ENCODE measurements at places on chromosomes 4 and X.

DNA sequence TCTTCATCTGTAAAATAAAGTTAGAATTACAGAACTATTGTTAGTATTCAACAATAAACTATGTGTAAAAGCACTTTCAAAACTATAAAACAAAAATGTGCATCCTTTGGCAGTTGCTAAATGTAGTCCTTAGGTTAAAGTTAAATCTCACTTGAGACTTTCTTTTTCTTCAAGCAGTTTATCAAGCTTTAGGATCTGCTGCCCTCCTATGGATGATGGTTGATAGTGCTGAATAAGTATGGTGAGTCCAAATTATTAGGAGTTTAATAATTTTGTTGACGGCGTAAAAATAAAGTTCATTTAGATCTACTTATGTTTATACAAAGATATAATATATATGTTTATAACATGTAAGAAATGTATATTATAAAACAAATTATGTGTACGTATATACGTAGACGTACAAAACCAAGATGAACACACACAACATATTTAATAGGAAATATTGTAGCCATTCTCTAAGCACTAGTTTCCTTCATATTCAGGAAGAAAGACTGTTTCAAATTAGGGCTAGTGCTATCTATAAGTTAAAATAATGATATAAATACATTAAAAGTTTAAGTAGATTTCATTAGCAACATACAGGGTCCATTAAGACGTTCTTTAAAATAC is 22.3 kb downstream of the UGT2A2 start:
- DNase-seq, result no peak

DNA sequence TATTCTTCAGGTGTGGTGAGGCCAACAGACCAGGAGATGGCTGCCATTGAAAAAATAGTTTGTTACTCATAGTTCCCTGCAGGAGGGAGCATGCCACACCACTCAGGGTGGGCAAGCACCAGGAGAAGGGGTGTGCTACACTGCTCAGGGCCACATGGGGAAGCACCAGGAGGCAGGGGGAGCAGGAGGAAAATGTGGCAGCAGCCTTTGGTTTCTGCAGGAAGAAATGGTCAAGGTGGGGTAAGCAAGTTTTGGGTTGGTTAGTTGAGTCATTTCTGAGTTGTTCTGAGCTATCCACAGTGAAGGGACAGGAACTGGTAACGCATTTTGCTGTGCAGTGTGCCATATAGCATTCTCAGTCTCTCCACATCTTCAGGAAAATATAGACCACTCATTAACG is 23.8 kb downstream of the FGFBP1 start:
- DNase-seq, result no peak

GRCh38 chrX:31038575-31039326 is 33.1 kb downstream of the FTHL17 start:
- peak; percentile 48 for DNase-seq

- no peak for DNase-seq
Observed at GRCh38 chrX:4181782-4182407, 468.4 kb upstream of the PRKX start.

DNA sequence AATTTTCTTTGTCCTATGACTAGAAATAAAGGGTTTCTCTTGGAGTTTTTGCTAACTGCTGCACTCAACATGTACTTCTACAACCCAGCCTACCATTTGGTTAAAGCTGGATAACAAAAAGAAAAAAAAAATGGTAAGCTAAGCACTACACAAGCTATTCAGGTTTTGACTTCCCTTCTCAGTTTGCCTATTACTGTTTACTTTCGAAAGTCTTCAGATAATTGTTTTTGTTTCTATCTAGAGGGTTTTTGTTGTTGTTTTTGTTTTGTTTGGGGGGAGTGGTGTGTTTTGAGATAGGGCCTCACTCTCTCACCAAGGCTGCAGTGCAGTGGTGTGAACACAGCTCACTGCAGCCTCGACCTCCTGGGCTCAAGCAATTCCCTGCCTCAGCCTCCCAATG is 46.6 kb downstream of the CLOCK start:
- no peak for DNase-seq

DNA sequence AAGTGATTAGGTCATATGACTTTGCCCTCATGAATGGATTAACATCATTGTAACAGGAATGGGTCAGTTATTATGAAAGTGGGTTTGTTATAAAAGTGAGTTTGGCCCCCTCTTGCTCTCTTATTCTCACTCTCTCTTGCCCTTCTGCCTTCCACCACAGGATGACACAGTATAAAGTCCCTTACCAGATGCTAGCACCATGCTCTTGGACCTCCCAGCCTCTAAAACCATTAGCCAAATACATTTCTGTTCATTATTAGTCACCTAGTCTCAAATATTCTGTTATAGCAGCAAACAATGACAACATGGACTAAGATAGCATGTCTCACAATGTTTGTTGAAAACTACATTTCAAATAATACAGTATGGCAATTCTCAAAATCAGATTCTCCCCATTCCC is 59.7 kb downstream of the RWDD4 start:
- DNase-seq, result no peak

GRCh38 chrX:63869506-63869905 is 84.5 kb upstream of the ARHGEF9 start:
- DNase-seq, result no peak

DNA sequence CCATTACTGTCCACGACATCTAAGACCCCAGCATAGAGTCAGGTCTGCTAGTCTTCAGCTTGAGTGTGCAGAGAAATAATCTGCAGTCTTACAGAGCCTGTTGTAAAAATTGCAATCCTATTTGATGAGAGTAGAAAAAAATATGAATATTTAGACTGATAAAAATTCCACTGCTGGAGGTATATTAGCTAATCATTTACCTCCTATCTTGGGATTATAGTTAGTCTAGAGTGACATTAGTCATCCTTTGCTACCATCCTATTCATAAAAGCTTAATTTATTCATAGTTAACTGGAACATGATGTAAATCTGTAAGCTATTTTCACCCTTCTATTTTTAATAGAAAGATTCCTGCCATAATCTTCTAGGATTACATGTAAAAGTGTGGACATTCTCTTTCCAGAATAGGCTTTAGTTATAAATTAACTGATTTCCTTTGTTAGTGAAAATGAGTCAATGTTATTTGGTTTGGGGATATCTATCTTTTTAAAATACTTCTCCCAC is 26.7 kb downstream of the C4orf54 start:
- no peak for DNase-seq

DNA sequence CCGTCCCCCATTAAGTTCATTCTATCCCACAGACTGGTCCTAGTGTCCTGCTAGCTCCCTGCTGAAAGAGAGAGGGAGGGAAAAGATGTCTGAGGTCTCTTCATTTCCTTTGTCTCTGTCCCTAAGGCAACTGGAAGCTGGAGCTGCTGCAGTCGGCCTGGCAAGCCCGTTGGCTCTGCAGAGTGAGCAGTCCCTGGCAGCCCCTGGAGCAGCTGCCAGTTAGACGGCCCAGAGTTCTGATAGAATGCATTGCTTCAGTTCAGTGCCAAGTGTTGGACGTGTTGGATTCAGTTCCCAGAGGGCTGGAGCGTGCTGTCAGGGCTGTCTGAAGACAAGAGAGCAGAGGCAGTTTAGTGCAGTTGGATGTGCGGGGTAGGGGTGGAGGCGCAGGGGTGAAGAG is 975 bp downstream of the KCNE5 start:
- DNase-seq, result peak; percentile 49

DNA sequence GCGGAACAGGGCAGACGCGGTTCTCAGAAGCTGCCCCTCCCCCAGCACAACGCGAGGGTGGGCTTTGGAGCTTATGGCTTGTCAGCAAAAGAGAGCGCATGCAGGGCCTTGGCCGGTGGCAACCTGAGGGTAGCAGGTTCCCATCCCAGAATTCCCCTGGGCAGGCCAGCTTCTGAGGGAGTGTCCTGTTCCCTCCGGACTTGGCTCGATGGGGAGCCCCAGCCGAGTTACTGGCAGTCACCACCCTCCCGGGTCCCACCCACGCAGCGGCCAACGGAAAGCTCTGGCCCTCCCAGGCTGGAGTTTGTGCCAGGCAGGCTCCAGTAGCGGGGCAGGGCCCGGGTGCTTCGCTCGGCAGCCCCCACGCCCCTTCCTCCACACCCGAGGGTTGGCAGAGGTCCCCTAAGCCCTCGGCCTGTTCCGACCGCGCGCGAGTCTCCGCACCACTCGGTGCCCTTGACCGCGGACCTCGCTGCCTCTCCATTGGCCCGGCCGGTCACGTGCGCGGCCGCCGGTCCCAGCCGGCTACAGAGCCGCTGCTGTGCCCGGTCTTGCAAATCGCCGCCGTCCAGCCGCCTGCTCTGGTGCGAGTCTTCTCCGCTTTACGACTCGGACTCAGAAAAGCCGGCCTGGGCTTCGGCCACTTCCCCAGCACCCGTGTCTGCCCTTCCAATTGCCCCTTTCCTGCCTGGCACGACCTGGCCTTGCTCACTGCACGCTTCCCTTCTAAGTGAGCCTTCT is 20.9 kb upstream of the MTM1 start:
- DNase-seq, result peak; percentile 75

- no peak for DNase-seq
Observed at GRCh38 chrX:16826207-16826606, 39.9 kb downstream of the TXLNG start.

DNA sequence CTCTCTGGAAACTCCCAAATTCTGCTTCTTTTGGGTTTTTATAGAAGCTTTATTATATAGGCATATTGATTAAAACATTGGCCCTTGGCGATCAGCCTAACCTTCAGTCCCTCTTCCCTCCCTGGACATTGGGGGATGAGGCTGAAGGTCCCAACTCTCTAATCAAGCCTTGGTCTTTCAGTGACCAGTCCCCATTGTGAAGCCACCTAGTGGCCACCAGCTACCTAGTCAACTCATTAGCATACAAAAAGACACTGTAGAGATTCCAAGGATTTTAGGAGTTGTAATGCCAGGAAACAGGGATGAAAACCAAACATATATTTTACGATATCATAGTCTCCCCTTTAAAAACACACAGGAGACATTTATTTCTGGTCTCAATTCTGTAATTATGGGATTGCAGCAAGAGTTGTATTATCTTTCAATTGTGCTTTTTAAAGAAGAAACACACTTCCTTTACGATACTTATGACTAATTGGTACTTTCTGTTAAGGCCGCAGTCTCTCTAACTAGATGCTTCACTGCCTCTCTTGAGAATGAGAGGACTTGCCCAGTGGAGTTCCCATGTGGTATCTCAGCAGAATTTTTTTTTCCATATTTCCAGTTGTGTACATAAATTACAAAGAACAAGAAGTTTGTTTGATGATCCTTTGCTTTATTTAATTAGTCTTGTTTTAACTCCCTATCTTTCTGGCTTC is 58.2 kb downstream of the WDR17 start:
- DNase-seq, result peak; percentile 19

- no peak for DNase-seq
Observed at GRCh38 chrX:72366178-72366577, 60.5 kb upstream of the CITED1 start.

DNA sequence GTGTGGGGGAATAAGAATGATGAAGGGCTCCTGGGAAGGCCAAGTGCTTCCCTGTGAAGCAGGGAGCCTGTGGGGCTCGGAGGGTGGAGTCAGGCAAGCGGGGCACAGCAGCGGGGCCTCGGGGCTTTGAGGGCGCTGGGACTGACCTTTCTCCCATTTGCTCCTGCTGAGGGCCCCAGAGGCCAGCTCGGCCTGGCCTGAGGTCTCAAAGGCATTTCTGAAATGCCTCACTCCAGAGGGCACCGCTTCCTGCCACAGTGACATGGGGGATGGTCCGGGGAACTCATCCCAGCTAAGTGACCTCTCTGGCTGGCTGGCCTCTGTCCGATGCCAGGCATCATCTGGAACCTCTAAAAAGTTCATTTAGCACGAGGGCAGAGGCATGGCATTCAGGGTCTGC is 98.8 kb upstream of the STX18 start:
- DNase-seq, result peak; percentile 27

GRCh38 chr4:53963336-53963735 is 101.1 kb downstream of the CHIC2 start:
- no peak for DNase-seq

GRCh38 chr4:1855333-1856070 is 454 bp downstream of the LETM1 start:
- DNase-seq, result peak; percentile 46

DNA sequence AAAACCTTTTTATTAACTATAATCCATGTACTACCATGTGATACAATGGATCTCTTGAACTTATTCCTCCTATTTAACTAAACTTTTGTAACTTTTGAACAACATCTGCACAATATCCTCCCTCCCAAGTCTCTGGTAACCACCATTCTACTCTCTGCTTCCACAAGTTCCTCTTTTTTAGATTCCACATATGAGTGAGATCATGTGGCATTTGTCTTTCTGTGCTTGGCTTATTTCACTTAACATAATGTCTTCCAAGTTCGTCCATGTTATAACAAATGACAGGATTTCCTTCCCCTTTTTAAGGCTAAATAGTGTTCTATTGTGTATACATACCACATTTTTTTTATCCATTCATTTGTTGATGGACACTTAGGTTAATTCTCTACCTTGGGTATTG is 28.1 kb downstream of the DCAF8L1 start:
- DNase-seq, result no peak

- DNase-seq, result no peak
Observed at GRCh38 chr4:176467001-176467400, 147.2 kb downstream of the SPCS3 start.

DNA sequence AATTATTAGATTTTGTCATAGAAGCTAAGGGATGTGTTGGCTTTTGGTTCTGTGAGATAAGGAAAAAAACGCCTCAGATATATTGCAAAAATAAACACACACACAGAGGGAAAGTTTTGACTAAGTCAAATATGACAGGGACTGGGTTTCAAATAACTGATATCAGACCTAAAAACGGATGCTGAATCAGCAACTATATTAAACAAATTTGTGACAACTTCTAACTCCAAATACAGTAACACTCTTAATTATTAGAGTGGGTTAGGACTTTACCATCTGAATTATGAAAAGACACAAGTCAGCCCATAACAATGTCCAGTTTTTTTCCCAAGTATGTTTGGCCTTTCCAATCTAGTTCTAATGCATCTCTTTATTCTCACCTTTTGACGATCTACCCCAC is 2693.1 kb downstream of the ARAP2 start:
- no peak for DNase-seq

- DNase-seq, result no peak
Observed at GRCh38 chrX:44908827-44909226, 35.8 kb downstream of the KDM6A start.

- DNase-seq, result no peak
Observed at GRCh38 chrX:154892296-154892695, 6.1 kb downstream of the F8A1 start.

GRCh38 chr4:184528051-184528450 is 53.7 kb upstream of the IRF2 start:
- no peak for DNase-seq

DNA sequence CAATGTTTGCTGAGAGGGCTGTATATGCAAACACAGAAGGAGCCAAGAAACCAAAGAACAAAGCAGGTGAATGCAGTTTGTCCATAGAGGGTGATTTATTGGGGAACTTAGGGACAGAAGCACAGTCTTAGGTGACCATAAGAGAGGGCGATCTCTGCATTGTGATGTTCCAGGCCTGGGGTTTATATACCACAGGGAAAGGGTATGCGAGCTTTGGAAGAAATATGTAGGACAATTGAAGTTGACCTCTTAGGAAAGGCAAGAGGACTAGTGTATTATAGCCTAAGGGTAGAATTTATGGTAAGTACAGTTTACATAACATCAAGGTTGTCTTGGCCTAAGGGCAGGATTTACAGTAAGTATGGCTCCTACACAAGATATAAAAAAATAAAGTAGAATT is 27.8 kb downstream of the FAM184B start:
- no peak for DNase-seq

GRCh38 chrX:53244610-53245009 is 19.6 kb upstream of the KDM5C start:
- no peak for DNase-seq

- no peak for DNase-seq
Observed at GRCh38 chrX:45449982-45450381, 249.3 kb upstream of the DIPK2B start.

- DNase-seq, result peak; percentile 5
Observed at GRCh38 chr4:7815981-7816380, 123.7 kb downstream of the AFAP1 start.

GRCh38 chr4:73434311-73434710 is 1.7 kb upstream of the AFP start:
- DNase-seq, result no peak
